ENCODE measurements at places on chromosomes 1 and 21. TPM values are rescaled to one million over a fixed set of nuclear protein-coding genes. Genes with fewer than 3 reads are reported as not detected.

The AUNIP gene
- total RNA-seq, result 6.2 TPM

The LCE1F gene
- total RNA-seq, result not detected

The TP73 gene
- total RNA-seq, result 0.62 TPM

The IKBKE gene
- total RNA-seq, result 7.4 TPM

The GAS5 gene
- 309 TPM for total RNA-seq

Data from A549 treated with CpdA at 1 μM for 4 hours (cell line).